ENCODE measurements at places on chromosomes 13 and 19.

DNA sequence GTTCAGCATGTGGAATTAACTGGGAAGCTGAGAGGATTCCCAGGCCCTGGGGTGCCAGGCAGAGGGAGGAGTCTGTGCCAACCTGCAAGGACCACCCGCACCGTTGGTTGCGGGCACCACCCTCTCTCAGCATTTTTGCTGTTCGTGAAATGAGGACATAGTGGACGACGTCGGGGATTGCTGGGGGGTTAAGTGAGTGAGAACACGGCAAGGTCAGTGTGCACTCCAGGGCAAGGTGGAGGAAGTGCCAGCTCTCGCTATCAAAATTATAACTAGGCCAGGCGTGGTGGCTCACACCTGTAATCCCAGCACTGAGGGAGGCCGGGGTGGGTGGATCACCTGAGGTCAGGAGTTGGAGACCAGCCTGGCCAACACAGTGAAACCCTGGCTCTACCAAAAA is 2.2 kb downstream of the FXYD3 start:
- DNase-seq, result no peak

DNA sequence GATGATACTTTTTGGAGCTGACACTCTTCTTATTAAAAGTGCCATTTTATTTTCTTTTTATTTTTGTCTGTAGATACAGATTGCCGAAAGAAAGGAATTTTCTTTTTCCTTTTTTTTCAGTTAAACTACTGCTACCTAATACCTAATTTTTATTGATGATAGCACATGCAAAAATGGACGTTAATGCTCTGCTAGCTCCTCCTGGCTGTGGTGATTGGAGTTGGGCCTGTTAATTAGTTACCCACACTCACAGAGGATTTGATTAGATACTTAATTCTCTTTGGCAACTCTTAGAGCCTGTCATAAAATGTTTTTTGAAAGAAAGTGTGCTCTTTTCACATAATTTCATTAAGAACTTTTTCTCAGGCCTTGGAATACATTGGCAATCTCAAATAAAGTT is 366.8 kb downstream of the DCT start:
- no peak for DNase-seq

GRCh38 chr19:30063650-30064347 is 121.8 kb downstream of the URI1 start:
- DNase-seq, result no peak

DNA sequence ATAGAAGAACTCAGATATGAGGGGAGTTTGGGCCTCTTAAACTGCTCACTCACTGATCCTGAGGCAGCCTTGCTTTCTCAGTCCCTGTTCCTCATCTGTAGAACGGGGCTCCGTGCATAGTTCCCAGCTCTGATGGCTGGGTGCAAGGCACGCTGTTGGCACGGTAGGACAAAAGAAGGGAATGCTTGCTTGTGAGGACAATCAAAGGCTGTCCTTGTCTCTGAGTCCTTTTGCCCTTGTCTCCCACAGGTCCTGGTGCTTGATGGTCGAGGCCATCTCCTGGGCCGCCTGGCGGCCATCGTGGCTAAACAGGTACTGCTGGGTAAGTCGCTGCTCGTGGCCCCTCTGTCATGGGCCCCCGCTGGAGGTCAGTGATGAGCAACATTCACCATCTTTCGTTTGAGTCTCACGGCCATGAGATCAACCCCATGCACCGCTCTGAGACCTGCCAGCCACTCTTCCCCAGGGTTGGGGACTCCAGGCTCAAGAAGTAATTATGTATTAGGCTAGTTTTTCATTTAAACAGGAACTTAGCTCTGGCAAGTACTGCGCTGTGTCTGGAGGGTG is 2.3 kb downstream of the RPL13A start:
- no peak for DNase-seq

- DNase-seq, result no peak
These were observed 802.7 kb downstream of the PCDH9 start for GRCh38 chr13:66427458-66427861.

DNA sequence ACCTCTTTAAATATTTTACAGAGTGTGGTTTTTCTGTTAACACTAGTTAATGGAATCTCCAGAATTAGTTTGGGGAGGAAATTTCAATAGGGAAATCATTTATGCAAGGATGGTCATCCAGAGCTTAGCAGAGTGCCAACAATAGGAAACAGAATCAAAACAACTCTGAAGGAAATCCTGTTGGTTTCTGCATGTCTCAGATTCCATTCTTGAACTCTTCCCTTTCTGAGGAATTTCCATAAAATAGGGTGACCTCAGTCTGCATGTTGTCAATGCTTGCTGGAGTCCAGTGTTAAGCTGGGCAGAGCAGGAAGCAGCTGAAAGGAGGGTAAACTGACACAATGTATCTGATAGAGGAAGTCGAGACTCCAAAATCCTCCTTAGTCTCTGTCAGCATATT is 16.9 kb downstream of the CBY2 start:
- no peak for DNase-seq

- DNase-seq, result no peak
These were observed 69.7 kb downstream of the ZNF100 start for GRCh38 chr19:21697698-21698097.

- no peak for DNase-seq
These were observed 224.7 kb downstream of the ZIC5 start for GRCh38 chr13:99746637-99747402.

DNA sequence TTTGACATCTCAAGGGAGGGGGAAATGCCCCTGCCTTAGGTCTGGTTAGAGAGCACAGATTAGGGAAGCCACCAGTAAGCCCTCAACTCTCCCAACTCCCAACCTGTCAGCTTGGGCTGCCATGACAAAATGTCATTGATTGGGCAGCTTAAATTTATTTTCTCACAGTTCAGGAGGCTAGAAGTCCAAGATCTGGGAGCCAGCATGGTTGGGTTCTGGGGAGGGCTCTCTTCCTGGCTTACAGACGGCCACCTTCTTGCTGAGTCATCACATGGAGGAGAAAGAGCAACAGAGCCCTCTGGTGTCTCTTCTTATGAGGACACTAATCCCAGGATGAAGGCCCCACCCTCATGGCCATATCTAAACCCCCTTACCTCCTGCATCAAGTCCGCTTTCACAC is 24.2 kb downstream of the C19orf12 start:
- no peak for DNase-seq

GRCh38 chr13:30241532-30241931 is 65.8 kb downstream of the KATNAL1 start:
- DNase-seq, result no peak

DNA sequence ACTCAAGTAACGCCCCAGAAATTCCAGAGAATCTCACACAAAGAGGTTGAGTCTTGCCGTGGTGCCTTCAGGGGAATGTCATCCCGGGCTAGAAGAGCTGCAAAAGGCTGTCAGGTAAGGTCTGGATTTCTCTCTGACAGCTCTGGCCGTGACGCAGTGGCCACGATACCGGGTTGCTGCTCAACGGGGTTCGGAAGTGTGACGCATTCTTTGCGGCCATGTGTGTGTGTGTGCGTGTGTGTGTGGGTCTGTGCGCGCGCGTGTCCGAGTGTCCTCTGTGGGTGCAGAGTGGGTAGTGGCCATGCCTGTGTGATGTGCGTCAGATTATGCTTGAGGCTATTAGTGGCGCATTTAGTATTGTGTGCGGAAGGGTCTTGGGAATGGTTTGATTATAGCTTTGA is 306 bp downstream of the ZNF540 start:
- peak; percentile 86 for DNase-seq

DNA sequence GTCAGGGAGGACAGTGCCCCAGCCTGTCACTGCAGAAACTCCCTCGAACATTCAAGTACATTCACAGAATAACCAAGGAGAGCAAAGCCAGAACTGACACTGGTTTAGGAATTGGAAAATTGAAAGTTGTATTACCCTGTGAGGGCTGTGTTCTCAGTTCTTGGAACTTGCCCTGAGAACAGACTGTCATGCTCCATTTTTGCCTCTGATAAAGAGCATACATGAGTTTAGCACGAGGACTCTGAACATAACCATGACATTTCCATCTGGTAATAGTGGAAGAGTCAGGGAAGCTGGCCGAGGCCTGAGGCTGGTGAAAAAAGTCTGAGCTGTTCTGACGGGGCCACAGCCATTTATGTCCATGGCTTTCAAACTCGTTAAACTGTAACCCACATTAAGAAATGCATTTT is 15.2 kb upstream of the SLC25A30 start:
- DNase-seq, result no peak

DNA sequence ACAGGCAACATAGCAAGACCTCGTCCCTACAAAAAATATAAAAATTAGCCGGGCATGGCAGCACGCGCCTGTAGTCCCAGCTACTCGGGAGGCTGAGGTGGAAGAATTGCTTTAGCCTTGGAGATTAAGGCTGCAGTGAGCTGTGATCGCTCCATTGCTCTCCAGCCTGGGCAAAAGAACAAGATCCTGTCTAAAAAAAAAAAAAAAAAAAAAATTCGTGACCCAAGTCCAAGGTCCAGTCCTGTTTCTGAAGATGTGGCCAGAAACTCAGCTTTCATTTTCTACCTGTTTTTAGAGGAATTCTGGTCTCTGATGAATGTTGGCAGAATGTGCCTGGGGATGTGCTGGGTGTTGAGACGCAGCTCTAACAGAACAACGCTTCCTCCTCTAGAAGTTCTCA is 1.9 kb upstream of the PGPEP1 start:
- DNase-seq, result no peak

DNA sequence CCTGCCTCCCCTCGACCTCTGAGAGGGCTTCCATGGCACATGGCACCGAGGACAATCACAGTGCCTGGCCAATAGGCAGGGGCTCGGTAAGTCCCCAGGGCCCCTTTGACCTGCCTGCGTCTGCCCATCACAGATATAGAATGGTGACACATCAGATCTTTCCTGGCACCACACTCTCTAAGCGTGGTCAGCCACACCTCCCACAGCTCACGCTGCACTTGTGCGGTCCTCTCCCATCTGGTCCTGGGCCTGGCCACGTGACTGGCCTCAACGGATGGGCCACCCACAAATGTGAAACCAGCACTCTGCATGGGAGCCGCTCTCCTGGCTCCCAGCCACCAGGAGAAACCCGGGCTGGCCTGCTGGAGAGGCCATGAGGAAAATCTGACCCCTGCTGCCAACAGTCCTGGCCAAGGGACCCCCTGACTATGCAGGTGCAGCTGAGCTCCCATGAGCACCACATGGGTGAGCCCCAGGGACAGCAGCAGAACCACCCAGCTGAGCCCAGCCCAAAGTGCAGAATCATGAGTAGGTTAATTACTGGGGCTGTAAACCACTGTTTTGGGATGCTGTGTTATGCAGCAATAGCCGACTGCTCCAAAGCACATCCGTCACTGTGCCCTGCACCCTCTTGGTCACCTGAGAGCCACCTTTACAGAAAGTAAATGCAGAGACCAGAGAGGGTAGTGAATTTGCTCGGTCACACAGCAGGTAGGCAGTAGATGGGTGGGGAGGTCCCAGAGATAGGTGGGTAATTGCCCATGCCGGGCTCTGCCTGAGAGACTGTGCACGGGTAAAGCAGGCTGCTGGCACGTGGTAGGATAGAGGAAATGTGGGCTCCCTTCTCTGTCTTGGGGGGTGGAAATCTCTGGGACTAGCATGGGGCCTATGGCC is 9.7 kb upstream of the MEF2B start:
- DNase-seq, result no peak

GRCh38 chr13:20990910-20991525 is 70.4 kb downstream of the LATS2 start:
- no peak for DNase-seq

DNA sequence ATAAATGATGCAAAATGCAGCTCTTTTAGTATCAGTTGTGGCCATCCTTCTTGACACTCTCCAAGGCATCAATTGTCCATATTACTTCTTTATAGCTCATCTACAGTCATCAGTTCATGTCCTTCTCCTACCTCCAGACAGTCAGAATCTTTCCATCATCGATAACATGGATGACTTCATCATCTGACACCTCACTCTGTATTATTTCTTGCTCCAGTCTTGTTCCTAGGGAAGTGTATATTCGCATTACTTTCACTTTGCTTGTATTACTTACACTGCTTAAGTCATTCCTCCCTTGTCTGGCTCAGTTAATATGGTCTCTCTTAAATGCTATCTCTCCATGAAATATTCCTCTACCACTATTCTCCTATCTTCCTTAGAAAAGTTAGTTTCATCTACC is 999.1 kb upstream of the SLC10A2 start:
- no peak for DNase-seq

DNA sequence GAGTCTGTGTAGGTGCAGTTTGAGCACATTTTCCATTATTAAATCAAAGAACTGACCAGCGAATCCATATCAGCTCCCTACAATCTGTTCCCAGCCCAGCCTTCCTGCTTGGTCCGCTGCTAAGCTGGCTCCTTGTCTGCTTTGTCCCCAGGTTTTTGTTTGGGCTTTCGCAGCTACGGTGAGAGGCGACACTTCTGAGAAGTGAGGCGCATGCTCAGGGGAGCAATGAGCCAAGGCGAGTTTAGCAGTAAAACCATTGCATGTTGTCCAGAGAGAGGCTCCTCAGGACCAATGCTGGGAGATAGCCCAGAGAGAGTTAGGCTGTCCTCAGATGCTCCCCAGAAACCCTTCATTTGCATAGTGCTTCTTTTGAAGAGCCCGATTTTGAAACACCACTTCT is 162.0 kb downstream of the ITGBL1 start:
- DNase-seq, result no peak

GRCh38 chr13:48508011-48508410 is 24.9 kb downstream of the RCBTB2 start:
- no peak for DNase-seq

GRCh38 chr19:10593820-10594637 is 6.9 kb upstream of the AP1M2 start:
- peak; percentile 59 for DNase-seq

DNA sequence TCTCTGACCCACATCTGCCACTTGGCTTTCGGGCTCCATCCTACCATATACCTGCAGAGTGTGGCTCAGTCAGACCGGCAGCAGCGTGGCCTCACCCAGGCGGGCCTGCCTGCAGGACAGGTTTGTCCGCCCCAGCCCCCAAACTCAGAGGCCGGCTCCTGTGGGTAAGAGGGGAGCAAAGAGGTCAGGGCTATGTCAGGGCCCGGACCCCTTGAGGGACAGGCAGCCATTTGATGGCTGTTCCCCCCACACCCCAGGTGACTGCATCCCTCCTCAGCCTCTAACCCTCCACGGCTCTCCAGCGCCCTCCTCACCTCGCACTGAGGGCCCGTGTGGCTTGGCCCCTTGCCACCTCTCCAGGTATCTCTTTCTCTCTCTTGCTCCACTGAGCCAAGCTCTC is 12.3 kb upstream of the ZBTB32 start:
- DNase-seq, result no peak

- no peak for DNase-seq
These were observed 4.5 kb downstream of the MCF2L start for GRCh38 chr13:112973577-112973951.

- no peak for DNase-seq
These were observed 231.3 kb downstream of the TBC1D4 start for GRCh38 chr13:75250526-75251178.

- no peak for DNase-seq
These were observed 457.9 kb downstream of the FOXO1 start for GRCh38 chr13:40208517-40208916.

GRCh38 chr13:30712536-30713532 is 22.5 kb upstream of the ALOX5AP start:
- no peak for DNase-seq

- no peak for DNase-seq
These were observed 15.5 kb upstream of the DCLK1 start for GRCh38 chr13:36146511-36147269.
